HAP-1 (cell line): ENCODE measurements at places on chromosomes 1 and 21.

- no peak for DNase-seq
These were observed 34.5 kb upstream of the FAM163A start for GRCh38 chr1:179708434-179709195.

GRCh38 chr1:33668695-33669094 lies 195.2 kb upstream of the HMGB4 start:
- DNase-seq = no peak

DNA sequence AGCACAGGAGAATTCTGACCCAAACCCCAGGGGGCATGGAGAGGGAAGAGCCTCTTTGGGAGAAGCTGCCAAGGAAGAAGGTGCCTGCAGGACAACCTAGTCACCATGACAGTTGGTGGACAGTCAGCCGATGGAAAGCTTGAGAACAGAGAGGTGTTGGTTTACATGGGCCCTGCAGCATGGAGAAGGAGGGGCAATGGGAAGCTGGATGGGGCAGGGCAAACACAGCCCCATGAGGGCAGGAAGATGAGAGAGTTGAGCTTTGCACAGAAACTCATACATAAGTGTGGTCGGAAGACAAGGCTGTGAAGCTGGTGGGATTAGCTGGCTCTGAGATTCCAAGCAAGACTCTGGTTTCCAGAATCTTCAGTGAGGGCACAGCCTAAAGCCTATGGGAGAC lies 6.6 kb upstream of the SLC5A9 start:
- DNase-seq = no peak

GRCh38 chr1:5850503-5850902 lies 141.7 kb downstream of the NPHP4 start:
- DNase-seq = no peak

DNA sequence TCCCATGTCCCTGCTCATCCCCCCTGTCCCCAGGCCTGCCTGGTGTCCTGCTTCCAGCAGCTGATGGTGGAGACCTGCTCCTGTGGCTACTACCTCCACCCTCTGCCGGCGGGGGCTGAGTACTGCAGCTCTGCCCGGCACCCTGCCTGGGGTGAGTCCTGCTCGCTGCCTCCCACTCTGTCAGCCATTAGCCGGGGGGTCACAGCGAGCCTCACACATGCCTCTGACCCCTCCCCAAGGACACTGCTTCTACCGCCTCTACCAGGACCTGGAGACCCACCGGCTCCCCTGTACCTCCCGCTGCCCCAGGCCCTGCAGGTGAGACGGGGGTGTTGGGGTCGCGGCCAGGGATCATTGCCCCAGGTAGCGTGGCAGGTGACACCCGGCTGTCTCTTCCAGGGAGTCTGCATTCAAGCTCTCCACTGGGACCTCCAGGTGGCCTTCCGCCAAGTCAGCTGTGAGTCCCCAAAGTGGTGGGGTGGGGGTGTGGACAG lies 10.0 kb downstream of the SCNN1D start:
- no peak for DNase-seq
